ENCODE measurements at places on chromosomes 7 and 10.

GRCh38 chr10:119029613-119030420 lies at the start of gene NANOS1:
NANOS1 (plus strand) TSS chr10:119029714; CDS start chr10:119029802, 88 bp downstream.
- no peak for DNase-seq

GRCh38 chr7:51016546-51016945 lies 233.8 kb upstream of the GRB10 start:
- peak; percentile 19 for DNase-seq

GRCh38 chr10:1134156-1134555 lies 78.0 kb downstream of the WDR37 start:
- DNase-seq = no peak

GRCh38 chr7:105807448-105807762 lies 69.0 kb downstream of the ATXN7L1 start:
- no peak for DNase-seq

GRCh38 chr7:75938921-75939320 lies 24.0 kb downstream of the POR start:
- no peak for DNase-seq

- no peak for DNase-seq
Measured at GRCh38 chr10:75492173-75492925, 60.9 kb downstream of the LRMDA start.

GRCh38 chr7:46558482-46559193 lies 637.6 kb upstream of the IGFBP3 start:
- no peak for DNase-seq

DNA sequence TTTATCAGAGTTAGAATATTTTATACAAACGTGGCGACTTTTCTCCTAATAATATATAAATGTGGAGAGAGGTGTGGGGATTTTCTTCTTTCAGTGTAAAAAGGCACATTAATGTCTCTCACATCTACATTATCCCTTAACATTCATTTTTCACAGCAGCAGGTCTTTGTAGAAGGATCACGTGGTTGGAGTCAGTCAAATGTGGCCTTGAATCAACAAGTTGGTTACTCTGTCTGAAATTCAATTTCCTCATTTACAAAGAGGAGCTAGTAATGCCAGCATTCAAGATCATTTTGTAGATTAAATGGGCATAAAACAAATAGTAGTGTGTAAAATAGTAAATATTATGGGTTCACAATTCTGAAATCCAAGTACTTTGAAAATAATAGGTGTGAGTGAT lies 183.1 kb upstream of the SEMA3E start:
- DNase-seq = no peak

GRCh38 chr10:49271346-49271745 lies 27.6 kb upstream of the C10orf71 start:
- no peak for DNase-seq

All from activated CD8-positive, alpha-beta memory T cell treated with anti-CD3 and anti-CD28 coated beads, Interleukin-2, amount 10 ng/mL, durations not matched to agents 7 days and 5 days (primary cell).